ENCODE measurements at places on chromosomes 3 and 15. TPM values are rescaled to one million over a fixed set of nuclear protein-coding genes. Genes with fewer than 3 reads are reported as not detected.

CBLB gene
- 41.1 TPM for total RNA-seq

ACKR4 gene
- 2.1 TPM for total RNA-seq

TGM4 gene
- not detected for total RNA-seq

GOLGA8S gene
- 0.44 TPM for total RNA-seq

FETUB gene
- total RNA-seq = not detected

FAM174B gene
- total RNA-seq = 15.6 TPM

- DNase-seq = no peak
Observed at GRCh38 chr3:136835813-136836510, 17.0 kb downstream of the SLC35G2 start.

DNA sequence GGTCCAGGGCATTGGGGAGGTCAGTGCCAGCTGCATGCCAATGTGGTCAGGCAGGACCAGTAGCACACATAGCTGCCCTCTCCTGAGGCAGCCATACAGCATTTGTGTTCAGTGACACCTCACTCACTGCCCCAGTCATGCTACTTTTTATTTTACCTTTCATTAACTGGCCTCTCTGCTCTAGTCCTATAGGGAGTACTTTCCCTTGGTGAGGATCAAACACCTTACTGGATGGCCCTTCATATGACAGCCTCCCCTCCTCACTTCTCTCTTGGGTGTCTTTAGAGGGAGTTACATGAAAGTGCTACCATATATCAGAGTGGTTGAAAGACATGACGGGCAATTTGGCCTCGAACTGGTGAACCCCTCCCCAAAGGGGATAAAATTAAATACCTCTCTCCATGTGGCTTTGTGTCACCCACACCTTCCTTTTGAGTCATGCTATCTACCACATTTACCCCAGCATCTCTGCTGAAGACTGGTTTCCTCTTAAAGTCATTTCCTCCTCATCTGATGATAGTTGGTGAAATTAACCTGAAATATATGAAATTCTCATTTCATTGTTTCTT is 17.6 kb downstream of the RLBP1 start:
- no peak for DNase-seq

- no peak for DNase-seq
Observed at GRCh38 chr15:68201879-68202261, 3.3 kb downstream of the CALML4 start.

DNA sequence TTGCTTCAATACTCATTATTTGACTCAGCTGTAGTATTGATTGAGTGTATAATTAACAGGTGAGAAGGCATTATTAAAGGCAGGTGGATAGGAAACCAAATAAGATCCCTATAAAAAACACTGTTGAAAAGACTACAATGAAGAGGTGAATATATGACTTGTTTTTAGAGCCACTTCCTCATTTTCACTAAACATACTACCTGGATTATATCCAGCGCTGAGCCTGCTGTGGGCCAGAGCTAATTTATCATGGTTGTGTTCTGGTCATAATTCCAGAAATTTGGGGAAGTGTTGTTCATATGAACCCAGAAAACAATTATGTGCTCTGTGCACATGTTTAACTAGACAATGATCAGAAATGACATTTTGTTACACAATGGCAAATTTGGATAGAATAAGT is 235.3 kb upstream of the MME start:
- DNase-seq = no peak

- DNase-seq = no peak
Observed at GRCh38 chr3:143295201-143296080, 175.9 kb downstream of the CHST2 start.

DNA sequence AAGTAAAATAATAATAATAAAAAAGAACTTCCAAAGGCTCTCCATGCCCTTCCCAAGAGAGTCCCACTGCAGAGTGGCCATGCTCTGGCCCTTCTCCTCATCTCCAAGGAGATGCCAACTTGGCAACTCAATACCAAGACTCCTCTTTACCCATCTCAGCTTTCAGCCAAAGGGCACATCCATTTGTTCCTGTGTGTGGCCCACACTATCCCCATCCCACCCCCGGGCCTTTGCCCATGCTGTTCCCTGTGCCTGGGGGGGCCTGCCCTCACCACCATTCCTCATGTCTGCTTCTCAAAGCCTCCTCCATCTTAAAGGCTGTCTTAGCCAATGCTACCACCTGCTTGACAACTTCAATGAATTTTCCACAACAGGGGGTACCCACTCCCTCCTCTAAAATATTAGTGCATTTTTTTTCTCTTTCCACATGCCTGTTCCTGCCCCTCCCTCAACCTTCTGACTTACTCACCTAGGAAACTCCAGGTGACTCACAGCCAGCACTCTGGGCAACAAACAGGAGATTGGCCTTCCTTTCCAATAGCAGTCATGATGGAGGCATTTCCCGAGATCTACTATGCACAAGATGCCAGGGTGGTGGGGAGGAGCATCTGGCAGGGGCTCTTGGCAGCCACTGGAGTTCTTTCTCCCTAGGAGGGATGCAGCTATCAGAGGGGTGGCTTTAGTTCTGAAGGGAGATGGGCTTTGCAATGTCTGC is 109.4 kb upstream of the SMAD3 start:
- no peak for DNase-seq

- DNase-seq = no peak
Observed at GRCh38 chr3:86973440-86973839, 17.5 kb downstream of the VGLL3 start.

DNA sequence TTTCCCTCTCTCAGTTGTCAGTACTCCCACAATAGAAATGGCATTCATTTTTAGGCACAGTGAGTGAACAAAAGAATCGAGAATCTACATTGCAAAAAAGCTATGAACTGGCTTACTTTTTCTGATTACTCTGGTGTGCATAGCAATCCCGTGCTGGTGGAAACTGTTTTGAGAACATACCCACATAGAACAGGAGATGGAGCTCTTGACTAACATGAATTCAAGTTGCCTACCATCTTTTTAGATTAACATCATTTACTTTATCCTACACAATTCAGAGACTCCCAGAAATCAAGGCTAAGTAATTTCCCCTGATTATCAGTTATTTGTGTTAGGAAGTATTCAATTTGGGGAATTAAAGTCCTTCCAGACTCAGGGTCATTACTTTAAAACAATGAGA is 326.6 kb downstream of the ARPP21 start:
- no peak for DNase-seq

- no peak for DNase-seq
Observed at GRCh38 chr3:170809007-170809974, 60.7 kb downstream of the RPL22L1 start.

- no peak for DNase-seq
Observed at GRCh38 chr3:114080201-114080600, 23.7 kb downstream of the QTRT2 start.

- DNase-seq = peak; percentile 67
Observed at GRCh38 chr3:34683851-34684250, 885.4 kb downstream of the PDCD6IP start.

- DNase-seq = no peak
Observed at GRCh38 chr3:185056908-185057307, 96.0 kb downstream of the C3orf70 start.

DNA sequence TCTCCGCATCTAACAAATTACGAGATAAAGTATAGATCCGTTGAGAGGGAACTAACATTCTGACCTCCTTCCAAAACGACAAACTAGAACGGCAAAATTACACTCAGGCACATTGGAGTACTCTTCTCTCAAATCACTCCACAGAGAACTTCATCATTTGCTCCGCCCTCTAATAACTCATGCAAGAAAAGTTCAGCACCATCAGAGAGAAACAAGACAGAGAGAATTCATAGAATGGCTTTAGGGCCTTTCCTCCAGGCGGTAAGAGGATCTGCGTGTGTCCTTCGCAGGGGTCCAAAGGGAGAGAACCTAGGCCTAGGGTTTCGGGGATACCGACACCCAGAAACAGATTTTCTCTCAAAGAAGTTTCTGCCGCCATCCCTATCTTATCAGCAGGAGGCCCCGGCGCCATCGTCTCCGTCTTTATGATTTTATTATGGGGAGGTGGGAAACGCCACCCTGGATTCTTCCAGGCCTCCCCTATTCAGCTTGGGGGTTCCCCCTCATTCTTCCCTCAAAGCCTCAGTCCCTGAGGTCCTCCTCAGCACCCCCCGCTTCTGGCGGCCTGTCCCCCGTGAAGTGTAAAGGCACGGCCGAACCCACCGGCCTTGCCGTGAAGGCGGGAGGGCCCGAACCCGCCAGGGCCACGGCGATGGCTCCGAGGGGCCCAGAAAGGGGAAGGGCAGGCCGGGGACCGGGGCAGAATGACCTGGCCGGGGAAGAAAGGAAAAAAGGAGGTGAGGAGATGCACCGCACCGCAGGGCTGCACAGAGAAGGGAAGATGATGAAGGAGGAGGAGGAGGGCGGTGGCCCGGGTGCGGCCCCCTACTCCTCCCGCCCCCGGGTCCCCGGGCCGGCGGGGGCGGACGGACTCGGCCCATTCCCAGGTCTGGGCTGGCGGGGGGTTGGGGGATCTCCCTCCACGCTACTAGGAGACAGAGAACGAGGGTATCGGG is 768 bp downstream of the UBXN7 start:
- DNase-seq = peak; percentile 43

GRCh38 chr3:70861234-70861633 is 548.8 kb upstream of the MDFIC2 start:
- DNase-seq = no peak

DNA sequence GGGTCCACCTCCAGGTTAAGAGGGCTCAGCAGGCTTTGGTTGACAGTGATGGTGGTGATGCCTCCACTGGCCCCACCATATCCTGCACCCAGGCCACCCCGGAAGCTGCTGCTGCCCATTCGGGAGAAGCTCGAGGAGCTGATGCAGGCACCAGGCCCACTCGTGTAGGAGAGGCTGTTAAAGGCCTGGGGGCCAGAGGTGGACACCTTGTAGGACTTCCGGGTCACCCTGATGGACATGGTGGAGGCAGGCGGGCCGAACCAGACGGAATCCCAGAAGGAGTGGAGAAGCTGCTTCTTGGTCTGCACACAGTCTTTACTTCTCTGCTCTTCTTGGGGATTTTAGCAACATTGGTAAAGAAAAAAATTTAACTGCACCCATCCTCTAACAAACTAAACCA is 65.2 kb upstream of the CDAN1 start:
- no peak for DNase-seq

DNA sequence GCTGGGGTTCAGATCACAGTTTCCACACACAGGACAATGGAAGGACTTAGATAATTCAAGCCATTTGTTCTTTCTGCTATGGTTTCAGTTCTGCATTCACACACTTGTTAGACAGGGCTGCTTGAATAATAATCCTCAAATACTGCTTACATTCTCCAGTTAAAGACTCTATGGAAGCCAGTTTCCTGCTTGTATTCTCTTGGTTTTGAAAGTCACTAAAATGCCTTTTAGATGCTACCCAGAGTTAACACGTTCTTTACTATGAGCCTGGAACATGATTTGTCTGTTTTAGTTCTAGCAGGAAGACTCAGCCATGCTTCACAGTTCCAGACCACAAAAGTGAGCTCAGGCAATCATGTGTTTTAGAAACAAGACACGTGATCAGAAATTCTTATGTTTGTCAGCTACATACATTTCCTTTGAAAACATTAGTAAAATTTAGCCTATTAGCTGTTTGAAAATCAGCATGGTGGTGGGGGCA is 152.4 kb downstream of the LEKR1 start:
- no peak for DNase-seq

DNA sequence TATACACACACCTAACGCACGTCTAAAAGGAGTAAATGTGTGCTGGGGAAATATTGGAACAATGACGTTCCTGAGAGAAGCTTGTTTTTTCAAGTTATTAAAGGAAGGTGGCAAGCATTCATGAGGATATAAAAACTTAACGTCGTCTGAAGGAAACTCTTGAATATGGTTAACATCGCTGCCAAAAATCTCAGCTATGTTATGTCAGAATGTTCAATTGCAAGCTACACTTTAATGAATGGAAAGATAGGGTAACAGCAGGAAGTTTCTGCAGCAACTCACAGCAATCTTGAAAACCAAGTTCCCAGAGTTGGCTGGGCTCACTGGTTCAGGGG is 54.3 kb upstream of the MEF2A start:
- no peak for DNase-seq

GRCh38 chr3:192239956-192240355 is 487.4 kb downstream of the FGF12 start:
- DNase-seq = no peak

- DNase-seq = no peak
Observed at GRCh38 chr3:149026718-149027117, 35.4 kb downstream of the GYG1 start.

DNA sequence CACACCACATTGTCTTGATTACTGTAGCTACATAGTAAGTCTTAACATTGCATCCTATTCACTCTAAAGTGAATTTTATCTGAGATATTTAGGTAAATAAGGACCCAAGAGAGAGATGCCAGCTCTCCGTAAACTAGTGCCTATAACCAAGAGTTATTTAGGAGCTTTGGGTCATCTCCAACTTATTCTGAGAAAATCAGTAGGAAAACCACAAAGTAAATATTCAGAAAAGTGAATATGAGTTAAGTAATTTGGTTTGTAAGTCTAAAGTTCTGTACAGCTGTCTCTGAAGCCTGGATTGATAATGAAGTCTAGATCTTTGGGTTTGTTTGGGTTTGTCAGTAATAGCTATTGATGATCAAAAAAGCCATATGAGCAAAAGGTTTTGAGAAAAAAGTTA is 120.0 kb downstream of the FNDC3B start:
- DNase-seq = no peak

DNA sequence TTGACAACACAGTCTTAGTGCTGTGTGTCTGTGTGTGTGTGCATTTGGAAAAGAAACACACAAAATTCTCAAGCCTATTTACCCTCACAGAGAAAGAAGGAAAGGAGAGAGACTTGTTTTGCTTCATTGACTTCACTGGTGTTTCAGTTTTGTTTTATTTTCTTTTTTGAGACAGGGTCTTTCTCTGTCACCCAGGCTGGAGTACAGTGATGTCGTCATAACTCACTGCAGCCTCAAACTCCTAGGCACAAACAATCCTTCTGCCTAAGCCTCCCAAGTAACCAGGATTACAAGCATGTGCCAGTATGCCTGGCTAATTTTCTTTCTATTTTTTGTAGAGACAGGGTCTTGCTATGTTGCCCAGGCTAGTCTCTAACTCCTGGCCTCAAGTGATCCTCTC is 636.9 kb downstream of the TAFA4 start:
- DNase-seq = no peak

- DNase-seq = no peak
Observed at GRCh38 chr3:158830391-158830790, 28.5 kb downstream of the MFSD1 start.

GRCh38 chr3:95280711-95281352 is 1218.0 kb downstream of the NSUN3 start:
- no peak for DNase-seq

DNA sequence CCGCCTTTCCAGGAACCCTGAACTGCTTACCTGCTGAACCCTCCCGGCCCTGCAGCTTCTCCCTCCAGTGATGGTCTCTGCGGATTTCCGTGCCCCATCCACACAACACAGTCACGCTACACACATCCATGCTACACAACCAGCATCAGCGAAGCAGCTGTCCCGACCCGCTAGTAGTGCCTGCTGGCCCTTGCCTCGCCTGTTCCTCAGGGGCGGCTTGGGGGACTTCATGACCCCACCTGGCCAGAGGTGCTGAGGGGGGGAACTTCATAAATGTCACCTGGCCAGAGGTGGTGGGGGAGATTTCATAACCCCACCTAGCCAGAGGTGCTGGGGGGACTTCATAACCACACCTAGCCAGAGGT is 530 bp upstream of the TUBGCP5 start:
- DNase-seq = no peak
